ENCODE measurements at places on chromosomes 12 and 14. TPM values are rescaled to one million over a fixed set of nuclear protein-coding genes. Genes with fewer than 3 reads are reported as not detected.

DNA sequence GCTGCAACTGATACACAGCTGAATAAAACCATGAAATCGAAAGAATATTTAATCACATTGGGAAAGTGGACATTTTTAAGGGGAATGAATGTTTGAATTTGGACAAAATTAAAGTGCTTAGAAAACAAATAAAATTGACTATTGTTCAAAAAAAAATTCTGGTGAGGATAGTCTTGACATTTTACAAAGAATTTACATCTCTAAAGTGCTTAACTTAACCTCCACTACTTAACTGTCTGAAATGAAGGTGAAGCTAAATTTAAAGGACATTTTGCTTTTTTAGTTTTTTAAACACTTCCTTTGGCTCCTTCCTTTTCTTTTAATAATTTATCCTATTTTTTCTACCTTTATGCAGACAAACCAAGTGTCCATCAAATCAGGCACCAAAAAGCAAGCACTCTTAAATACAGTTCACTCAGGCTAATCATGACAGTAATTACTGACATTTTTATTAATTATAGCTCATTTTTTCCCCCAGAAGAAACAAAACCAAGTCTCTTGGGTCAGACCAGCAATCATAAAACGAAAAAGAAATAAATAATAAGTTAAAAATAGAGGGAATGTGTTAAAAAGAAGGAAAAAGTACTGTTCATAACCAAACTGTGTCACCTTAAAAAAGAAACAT, 5.7 kb upstream of the CCND2 start:
- DNase-seq, result no peak

DNA sequence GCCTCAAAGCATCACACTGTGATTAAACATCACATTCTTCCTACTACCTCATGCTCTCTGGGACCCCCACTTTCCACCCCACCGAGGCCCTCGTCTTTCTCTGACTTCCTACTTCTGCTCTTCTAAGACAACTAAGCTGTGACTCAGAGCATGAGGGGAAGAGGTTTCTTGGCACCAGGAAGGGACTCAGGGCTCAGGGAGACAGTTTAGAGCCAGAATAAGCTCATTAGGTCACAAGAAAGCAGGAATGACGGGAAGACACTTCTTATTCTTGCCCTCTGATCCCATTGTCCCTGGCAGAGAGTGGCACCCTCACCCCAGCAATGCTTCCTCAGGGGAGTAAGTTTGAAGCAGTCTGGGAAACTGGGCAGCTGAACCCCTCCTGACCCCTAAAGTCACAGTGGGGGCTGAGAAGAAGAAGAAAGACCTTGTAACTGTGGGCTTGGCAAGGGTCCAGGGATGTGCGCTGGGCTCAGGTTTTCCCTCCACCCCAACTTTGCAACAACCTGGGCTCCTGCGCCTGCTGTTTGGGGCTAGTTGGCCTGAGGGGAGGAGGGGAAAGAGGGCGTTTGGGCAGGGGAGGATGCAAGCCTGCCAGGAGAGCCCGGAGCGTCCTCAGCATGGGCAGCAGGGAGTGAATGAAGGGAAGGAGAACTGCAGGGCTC, 64.6 kb upstream of the ACTN1 start:
- no peak for DNase-seq

DNA sequence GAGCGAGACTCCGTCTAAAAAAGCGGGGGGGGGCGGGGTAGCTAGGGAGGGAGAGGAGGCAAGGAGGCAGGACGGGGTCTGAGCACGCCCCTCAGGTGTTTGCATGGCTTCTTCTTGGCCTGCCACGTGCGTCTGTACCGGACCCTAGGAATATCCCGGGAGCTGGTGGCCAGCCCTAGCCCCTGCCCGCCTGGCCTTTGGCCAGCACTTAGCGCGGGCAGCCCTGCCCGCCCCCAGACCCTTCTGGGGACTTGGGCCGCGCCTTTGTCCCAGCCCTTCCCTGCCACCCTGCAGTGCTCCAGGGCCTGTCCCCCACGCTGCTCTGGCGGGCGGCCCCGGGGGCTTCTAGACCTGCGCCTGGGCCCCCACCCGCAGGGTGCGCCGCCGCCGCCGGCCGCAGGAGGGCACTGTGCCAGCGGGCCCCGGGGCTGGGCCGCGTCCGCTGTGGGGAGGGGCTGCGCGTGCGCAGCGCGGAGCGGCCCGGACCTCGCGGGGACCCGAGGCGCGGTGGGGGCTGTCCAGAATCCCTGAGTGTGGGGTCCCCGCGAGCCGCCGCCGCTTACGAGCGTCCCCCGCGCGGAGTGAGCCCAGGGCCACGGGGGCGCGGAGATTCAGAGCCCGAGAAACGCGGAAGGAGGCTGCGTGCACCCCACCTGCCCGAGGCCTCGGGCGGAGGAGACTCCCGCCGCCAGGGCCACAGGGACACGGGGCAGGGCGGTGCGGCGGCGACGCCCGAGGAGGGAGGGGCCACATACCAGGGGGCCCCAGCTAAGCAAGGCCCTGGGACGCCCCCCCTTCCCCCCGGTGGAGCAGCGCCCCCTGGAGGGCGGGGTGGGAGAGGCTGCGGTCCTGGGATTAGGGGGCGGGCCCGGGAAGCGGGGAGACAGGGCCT, 21.0 kb downstream of the SLC25A29 start:
- DNase-seq, result no peak

GRCh38 chr14:37062191-37062803, 110.1 kb downstream of the SLC25A21 start:
- no peak for DNase-seq

DNA sequence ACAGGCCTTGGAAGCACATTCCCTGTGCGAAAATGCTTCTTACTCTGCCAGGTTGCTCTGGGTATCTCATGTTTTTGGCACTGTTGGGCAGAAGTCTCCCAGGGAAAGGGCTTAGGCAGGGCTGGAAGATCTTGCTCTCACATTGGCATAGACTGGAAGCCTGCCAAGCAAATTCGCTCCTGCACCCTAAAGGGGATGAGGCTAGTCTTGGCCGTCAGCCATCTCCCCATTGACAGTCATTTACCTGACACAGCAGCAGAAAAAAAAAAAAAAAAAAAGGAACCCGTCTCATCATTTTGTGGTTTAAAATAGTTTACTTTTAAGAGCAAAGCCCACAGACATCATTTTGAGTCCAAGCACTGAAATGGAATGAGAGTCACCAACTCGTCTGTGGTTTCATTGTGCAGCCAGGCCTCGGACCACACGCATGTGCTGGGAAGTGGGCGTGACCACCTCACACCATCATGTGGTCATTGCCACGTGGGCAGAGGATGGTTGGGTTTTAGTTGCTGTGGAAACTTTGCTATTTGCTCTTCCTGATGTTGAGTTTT, 84.8 kb downstream of the NRXN3 start:
- DNase-seq, result peak; percentile 1

KLHDC2 gene
- 66.1 TPM for polyA plus RNA-seq

NELL2 gene
- 0.16 TPM for polyA plus RNA-seq

EIF2S3B gene
- 0.65 TPM for polyA plus RNA-seq

- no peak for DNase-seq
Observed at GRCh38 chr14:21073921-21074320, 3.8 kb downstream of the ARHGEF40 start.

MIP gene
- 0.12 TPM for polyA plus RNA-seq

- peak; percentile 81 for DNase-seq
Observed at GRCh38 chr12:26011099-26011498, 52.6 kb downstream of the RASSF8 start.

TTC9 gene
- 0.32 TPM for polyA plus RNA-seq

DNA sequence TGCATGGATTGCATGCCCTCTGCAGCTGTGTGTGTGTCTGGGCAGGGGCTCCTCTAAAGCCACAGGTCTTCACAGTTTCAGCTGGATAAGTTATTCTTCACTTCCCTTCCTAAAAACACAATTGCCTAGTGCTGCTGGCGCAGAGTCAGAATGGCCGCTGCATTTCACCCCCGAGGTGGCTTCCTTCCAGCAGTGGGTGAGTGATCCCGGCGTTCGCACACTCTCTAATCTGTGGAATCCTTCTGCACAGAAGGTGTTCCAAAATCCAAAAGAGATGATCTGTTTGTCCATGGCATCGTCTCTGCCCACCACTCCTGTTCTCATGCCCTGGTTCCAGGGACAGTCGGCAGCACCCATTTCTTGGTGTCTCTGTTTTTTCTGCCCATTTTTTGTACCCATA, 340.7 kb downstream of the DPF3 start:
- no peak for DNase-seq
